SHP77 (cell line): ENCODE measurements at places on chromosomes 4 and X.
A peak's percentile ranks its signal among the peaks of the same experiment; 100 is the strongest.

GRCh38 chr4:98677799-98678198 is 19.4 kb upstream of the TSPAN5 start:
- no peak for DNase-seq

DNA sequence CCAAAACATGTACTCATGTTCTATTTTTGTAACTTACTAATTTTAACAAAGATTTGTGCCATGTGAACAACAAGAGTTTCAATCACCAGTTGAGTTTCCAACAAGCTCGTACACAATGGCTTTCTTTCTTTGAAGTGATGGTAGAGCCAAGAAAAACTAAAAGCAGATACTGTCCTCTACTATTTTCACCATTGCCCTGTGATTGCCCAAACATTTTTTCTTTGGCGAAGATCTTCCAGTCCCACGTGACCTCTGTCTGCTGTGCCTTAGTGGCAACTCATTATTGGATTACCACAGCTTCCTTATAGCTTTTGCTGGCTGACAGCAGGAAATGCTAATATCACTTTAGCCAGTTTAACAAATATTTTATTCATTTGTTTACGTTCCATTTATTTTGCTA is 1147.1 kb downstream of the STIM2 start:
- no peak for DNase-seq

DNA sequence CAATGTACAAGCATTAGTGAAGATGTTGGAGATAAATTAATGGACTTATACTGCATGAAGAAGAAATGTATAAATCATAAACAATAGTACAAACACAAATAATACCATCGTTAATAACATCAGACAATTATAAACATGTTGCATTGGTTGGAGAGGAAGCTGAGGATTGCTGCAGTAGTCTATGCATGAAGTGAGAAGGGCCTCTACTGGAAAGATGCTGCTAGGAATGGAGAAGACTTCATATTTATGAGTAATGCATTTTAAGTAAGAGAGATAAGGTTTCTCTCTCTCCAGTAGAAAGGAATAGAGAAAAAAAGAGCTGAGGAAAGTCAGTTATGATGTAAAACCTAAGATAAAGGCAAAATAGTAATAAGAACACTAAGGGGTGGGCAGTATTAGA is 247.8 kb downstream of the GRID2 start:
- no peak for DNase-seq

GRCh38 chrX:112840382-112841113 is at the start of gene AMOT:
Gene AMOT, minus strand, starts transcription at chrX:112840831. Its CDS starts 17,705 bp downstream, at chrX:112823126.
- DNase-seq = peak; percentile 30

DNA sequence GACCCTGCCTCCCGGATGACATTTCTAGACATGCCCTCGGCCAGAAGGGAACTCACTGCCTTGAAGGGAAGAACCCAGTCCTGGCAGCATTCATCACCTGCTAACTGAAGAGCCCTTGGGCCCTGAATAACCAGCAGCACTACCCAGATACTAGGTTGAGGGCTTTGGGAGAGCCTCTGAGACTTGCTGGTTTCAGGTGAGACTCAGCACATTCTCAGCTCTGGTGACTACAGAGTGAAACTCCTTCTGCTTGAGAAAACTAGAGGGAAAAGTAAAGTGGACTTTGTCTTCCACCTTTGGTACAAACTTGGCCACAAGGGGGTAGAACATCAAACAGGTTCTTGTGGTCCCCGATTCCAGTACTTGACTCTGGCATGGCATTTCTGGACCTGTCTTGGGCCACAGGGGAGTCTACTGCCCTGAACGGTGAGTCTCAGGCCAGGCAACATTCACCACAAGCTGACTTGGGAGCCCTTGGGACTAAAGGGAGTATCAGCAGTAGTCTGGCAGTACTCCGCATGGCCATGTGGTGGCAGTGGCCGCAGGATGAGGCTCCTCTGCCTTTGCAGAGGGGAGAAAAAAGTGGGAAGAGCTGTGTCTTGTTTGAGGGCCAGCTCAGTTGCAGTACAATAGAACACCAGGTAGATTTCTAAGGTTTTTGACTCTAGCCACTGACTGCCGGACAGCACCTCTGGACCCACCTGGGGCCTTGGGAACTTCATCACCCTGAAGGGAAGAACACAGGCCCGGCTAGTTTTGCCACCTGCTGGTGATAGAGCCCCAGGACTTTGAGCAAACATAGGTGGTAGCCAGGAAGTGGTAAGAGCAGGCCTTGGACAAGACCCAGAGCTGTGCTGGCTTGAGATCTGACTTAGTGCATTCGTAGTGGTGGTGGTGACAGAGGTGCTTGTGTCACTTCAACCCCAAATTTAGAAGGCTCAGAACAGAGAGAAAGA is 414.8 kb downstream of the OPHN1 start:
- peak; percentile 4 for DNase-seq

- DNase-seq = no peak
Observed at GRCh38 chr4:158410272-158410671, 111.4 kb upstream of the RXFP1 start.

DNA sequence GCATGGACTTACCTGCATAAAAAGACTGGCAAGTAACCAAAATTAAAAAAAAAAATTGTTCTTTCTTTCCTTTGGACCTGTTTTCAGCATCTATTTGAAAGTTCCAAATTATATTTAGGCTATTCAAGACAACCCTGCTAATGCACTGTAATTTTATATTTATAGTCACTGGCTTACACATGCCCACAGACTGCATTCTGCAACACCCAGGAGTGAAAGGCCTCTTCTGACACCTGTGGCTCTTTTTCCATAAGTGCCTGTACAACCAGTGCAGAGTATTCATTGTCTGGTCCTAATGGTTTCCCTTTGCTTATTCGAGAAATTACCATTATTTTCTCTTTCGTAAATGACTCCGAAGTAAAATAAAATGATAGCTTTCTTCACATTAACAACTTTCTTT is 143.3 kb downstream of the RNF150 start:
- no peak for DNase-seq

GRCh38 chrX:149346306-149346705 is 158.8 kb downstream of the IDS start:
- DNase-seq = no peak

DNA sequence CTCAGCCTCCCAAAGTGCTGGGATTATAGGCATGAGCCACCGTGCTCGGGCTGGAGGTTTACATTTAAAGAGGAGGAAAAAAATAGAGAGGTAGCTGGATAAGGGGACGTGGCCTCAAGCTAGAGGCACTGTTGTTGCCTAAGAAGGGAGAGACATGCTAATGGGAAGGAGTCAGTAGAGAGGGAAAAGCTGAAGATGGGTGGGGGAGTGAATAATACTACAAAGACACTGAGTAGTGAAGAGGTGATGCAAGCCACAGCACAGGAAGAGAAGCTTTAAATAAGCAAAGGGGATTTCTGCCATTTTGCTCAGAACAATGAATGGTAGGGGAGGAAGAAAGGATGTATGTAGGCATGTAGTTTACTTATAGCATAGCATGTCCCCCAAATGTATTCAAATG is 11.5 kb upstream of the AP1S2 start:
- no peak for DNase-seq

DNA sequence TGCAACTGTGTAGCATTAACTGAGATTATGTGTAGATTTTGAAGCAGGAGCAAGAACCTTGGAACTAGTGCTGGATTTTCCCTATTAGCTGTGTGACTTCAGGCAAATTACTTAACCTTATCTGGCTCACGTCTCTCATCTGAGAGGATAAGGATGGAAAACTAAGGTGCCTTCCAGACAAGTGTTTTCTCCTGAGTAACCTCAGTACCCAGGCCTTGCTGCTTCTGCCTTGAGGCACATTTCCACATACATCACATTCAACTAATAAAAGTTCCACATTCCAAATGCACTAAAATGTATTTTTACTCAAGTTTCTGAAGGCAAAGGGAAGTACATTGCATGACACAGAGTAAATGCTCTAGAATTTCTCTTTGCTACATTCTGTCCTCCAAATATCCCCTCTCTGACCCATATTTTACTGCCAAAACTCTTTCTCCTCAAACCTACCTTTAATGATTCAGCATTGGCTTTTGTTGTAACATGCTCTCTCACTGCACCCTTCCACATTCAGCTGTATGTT is 195.4 kb upstream of the ADGRL3 start:
- no peak for DNase-seq

- no peak for DNase-seq
Observed at GRCh38 chr4:147839663-147840062, 107.8 kb downstream of the ARHGAP10 start.

DNA sequence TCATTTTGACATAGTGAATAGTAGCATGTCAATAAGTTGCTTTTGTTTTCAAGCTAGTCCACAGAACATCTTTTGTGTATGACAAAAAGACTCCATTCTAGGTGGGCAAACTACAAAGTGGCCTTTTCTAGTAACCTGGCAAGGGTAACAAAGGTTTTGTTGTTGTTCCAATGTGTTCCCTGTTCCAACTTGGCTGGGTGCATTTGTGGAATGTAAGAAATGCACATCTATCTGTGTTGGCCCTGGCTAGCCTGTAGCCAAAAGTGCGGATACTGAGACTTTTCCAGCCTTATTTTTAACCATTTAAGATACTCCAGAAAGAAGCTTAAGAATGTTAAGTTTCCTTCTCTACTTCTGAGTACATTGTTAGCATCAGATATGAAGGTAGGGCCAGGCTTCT is 118.7 kb upstream of the CHRDL1 start:
- DNase-seq = no peak

DNA sequence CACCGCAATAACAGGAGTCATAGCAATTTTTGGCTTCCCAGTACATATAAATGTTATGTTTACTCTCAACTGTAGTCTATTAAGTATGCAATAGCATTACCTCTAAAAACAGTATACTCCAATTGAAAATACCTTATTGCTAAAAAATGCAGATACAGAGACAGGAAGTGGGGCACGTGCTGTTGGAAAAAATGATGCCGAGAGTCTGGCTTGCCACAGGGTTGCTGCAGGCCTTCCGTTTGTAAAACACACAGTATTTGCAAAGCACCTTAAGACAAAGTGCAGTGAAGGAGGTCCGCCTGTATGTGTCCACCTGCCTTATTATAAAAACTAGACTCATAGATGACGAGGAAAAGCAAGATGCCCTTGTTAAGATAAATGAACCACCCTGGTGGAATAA is 23.5 kb downstream of the CD99 start:
- DNase-seq = no peak

- DNase-seq = no peak
Observed at GRCh38 chr4:127829014-127829413, 46.9 kb downstream of the HSPA4L start.

GRCh38 chr4:22463179-22463578 is 52.7 kb downstream of the ADGRA3 start:
- no peak for DNase-seq

DNA sequence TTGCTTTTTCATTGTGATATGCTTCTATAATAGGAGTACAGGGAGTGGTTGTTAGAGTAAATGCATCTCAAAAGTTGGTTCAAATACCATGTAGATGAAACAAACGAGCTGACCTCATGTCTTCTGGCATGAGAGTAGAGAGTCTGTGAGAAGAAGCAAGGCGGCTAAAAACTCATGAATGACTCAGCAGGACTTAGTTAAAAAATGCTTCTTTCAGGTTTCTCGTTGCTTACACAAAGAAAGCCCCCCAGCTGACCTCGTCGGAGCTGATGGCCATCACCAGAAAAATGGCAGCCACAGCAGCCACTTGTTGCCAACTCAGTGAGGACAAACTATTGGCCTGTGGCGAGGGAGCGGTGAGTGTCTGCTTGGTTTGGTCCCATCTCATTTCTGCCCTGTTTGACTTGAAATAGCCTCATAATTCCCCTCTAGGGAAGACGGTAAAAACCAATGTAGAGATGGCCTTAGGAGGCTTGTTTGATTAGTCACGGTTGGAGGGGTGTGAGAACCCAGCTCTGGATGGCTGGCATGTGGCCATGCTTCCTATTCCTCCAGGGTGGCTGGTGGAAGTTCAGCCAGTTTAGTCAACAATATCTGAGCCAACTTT is 14.5 kb downstream of the AFP start:
- DNase-seq = peak; percentile 74

DNA sequence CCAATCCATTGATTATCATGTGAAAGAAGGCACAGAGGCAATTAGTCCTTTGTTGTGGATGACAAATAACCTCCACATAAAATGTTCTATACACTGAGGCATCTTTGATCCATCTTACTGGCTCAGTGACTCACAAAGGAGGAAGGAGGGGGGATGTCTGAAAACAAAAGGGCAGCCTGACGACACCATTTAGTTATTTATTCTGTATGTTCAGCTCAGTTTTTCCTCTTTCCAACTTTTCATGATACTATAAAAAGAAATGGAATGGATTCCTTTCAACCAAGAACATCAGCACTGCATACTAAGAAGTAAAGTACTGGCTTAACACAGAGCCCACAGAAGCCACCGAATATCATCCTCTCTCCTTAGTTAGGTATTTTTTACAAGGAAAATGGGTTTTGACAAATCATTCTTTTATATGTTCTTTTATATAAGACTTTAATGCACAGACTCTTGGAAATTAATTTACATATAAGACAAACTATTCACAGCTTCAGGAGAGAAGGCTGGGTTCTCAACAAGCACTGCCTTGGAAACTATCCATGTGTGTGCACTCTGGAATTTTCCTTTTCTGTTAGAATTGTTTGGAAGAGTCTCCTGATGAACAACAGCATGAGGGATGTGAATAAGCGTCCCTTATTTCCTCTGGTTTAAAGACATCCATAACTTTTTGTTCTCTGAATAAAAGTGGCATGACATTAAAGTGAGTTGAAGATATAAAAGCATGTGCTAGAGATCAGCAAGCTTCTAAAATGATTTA is 135.6 kb downstream of the TSPAN5 start:
- DNase-seq = no peak

- DNase-seq = no peak
Observed at GRCh38 chr4:20194123-20195013, 57.3 kb upstream of the SLIT2 start.

GRCh38 chr4:188214861-188215260 is 75.6 kb downstream of the TRIML1 start:
- DNase-seq = peak; percentile 50

DNA sequence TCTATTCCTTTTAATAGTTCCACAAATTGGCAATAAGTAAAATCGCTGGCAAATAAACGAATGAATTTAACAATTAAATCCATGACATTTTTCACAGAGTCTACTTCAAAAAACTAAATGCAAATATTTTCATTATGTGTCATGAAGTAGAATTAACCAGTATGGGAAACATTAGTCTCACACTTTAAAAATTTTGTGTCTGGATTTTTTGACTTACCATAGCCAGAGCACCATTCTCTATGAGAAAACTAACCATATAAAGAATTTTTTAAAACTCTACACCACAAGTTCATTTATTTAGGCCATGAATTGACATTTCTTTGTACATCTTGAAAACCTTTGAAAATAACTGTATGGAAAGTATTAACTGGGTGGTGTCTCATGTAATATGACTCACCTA is 41.2 kb downstream of the PRDM5 start:
- no peak for DNase-seq
